Effector CD4-positive, alpha-beta T cell (primary cell): ENCODE measurements at places on chromosomes 12 and 14.

- DNase-seq: no peak
Observed at GRCh38 chr14:68495101-68496039, 297.5 kb downstream of the ZFP36L1 start.

- DNase-seq: no peak
Observed at GRCh38 chr12:28955491-28955890, 193.6 kb upstream of the FAR2 start.

GRCh38 chr14:96393071-96393691 is 1.3 kb downstream of the AK7 start:
- no peak for DNase-seq

- DNase-seq: no peak
Observed at GRCh38 chr12:76641961-76642360, 82.4 kb upstream of the OSBPL8 start.

- DNase-seq: no peak
Observed at GRCh38 chr14:74963705-74964271, 8.4 kb upstream of the PGF start.

DNA sequence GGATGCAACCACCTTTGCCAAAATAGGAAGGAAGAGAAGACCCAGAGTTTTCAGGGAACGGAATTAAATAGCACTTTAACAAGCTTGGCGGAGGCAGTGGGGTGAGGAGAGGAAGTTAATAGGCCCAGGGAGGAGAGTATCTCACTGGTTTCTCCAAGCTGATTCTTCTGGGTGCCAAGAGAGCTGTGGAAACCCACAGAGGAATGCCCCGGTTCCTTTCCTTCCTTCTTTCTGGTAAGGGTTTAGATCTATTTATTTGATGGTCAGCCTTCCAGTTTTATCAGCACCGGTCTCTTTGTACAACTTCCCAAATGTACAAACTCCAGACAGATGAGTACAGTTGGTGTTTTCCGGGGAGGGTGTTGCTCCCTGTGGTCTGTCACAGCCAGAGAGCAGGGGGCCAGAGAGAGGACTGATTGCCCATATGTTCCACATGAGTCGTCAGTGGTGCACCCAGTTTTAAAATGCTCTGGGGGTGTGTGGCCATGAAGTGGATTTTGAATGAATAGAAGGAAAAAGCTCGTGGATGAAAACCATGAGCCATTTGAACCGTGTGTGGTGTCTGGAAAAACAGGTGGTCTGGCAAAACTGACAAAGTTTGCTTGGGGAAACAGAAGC is 26.6 kb downstream of the PRKCH start:
- no peak for DNase-seq

DNA sequence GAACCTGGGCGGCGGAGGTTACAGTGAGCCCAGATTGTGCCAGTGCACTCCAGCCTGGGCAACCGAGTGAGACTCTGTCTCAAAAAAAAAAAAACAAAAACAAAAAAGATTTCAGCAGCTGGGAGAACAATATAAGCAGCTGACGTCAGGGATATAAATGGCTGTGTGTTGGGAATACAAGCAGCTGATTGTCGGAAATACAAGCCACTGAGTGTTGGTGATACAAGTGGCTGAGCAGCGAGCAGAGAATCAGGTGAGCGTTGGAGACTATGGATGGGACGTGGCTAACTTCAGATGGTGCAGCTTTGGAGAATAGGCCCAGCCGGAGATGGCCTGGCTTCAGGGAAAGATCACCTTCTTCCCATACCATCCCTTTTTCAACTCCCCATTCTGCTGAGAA is 32.0 kb downstream of the PSEN1 start:
- no peak for DNase-seq

DNA sequence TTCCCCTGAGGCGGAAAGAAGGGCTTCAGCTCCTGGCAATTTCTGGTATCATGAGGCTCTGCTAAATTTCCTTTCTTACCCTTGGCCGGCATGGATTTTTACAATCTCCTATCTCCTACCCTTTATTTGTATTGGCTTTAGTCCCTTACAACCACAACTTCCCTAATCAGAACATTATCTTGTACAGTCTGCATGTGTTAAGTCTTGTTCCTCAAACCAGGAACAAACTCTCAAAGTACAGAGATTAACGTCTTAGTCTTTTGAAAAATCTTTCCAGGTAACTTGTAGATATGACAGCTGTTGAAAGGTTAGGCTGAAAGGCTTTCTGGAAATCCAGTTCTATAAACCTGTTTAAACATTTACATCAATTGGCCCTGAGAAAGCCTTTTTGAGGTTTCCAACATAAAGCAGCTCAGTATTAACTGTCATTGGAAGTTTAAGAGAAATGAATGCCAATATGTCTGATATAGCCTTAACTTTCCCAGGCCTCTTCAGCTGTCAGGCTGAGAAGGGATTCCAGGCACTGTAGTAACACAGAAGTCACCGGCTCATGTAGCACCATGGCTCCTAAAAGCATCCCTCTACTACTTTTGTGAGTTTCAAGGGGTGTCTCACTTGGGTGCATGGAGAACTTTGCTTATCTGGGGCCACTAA is 360.5 kb downstream of the FUT8 start:
- DNase-seq: no peak

DNA sequence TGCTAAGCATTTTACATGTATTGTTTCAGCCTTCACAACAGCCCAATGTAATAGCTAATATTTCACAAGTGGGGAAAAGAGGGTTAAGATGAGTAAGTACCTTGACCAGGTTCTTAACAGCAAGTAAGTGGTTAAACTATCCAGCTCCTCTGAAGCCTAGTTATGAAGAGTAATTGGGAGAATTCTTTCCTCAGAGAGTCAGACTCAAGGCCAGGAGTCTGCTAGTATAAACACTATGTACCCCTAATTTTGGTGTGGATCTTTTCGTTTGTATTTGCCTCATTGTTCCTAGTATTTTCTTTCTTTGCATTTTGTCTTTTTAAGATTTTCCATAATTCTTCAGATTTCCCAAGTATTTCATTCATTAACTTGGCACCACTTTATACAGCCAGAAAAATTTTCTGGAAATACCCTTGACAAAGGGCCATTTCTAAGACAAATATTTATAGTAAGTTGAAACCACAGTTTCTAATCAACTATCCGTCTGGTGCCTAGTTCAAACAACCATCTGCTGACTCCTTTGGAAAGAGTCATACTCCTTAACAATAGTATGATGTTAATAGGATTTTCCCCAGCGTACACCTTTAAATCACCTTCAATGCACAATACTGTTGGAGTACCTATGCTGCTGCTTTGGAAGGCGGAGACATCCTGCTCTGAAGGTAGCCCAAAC is 81.2 kb downstream of the SCAF11 start:
- DNase-seq: no peak

DNA sequence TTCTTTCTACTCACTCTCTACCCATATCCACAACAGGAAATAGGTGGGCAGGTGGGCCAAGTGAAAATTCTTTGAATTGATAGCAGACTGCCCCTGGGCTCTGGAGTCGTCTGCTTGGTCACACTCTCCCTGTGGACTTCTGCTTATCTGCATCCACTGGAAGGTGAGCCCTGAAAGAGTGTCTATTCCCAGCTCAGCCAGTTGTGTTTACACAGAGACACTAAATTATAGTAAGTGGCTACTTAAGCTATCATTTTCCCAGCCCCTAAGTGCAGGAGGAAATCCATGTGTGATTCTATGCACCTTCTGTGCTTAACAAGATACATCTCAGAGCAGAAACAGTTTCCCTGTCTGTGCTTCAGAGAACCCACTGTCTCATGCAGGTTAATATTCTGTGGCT is 338.4 kb downstream of the FUT8 start:
- no peak for DNase-seq

DNA sequence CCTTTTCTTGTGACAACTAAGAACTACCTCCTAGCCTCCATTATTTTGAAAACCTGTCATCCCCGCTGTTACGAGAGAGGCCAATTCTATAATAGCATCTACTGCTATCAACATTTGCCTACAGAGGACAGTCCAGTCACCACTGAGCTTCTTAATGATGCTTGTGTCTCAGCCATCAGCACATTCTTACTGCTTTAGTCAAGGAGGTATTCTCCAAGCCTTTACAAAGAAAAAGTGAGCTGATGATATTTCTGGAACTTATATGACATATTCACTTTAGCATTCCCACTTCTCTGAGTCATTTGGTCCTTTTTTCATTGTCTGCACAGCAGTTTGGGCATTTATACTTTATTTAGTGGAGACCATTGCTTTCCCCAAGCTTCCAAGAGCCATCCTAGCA is 497.7 kb upstream of the RPL10L start:
- DNase-seq: no peak

DNA sequence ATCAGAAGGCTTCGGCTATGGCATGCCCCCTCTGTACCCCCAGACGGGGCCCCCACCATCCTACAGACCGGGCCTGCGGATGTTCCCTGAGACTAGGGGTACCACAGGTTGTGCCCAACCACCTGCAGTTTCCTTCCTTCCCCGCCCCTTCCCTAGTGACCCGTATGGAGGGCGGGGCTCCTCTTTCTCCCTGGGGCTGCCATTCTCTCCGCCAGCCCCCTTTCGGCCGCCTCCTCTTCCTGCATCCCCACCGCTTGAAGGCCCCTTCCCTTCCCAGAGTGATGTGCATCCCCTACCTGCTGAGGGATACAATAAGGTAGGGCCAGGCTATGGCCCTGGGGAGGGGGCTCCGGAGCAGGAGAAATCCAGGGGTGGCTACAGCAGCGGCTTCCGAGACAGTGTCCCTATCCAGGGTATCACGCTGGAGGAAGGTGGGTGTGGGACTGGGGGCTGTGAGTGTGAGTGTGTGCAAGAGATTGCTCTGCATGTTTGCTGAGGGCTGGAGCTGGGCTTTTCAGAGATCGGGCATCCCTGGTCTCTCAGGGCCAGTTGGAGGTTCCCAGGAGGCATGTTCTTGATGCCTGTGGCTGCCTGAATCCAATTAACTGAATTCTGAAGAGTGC is 8.6 kb downstream of the NFATC4 start:
- no peak for DNase-seq

- no peak for DNase-seq
Observed at GRCh38 chr14:94051115-94051514, 25.0 kb downstream of the OTUB2 start.

- no peak for DNase-seq
Observed at GRCh38 chr14:91253795-91254323, 9.4 kb upstream of the GPR68 start.

- DNase-seq: peak; percentile 41
Observed at GRCh38 chr12:54749191-54749818, 101.1 kb upstream of the DCD start.

DNA sequence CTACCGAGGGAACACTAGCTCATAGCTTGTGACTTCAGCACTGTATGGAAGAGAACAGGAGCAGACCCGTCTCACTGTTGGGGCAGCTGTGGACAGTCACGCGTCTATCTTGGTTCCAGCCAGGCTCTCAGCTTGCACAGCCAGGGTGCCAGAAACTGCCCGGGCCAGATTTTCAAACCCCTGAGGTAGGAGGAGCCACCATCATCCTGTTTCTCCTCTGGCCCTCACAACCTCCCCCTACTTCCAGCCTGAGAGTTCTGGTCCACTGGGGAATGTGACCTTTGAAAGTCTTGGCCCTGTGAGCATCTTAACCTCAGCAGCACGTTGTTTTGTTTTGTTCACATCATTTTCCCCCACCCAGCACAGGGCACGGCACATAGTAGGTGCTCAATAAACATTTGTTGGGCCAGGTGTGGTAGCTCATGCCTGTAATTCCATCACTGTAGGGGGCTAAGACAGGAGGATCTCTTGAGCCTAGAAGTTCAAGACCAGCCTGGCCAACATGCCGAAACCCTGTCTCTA is 50.4 kb downstream of the PSMA6 start:
- no peak for DNase-seq

DNA sequence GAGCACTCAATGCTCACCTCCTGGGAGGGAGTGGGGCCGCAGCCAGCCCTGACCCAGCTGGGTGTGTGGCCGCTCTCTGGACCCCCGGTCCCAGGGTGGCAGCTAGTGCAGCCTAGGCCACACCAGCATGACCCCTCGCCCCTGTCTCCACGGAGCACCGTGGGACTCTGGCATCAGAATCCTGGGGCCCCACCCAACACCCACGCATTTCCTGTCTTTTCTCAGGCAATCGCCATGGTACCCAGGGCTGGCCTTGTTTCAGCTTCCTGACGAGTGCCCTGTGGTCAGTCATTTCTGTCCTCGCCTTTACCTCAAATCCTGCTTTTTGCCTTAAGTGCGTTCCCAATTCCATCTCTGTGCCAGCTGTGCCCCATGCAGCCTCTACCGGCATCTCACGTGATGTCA is 15.9 kb downstream of the PACS2 start:
- no peak for DNase-seq

- DNase-seq: no peak
Observed at GRCh38 chr12:3455312-3455711, 35.7 kb upstream of the PRMT8 start.

- no peak for DNase-seq
Observed at GRCh38 chr14:79412822-79413221, 798.5 kb downstream of the DIO2 start.

GRCh38 chr14:59281609-59282377 is 93.3 kb downstream of the DAAM1 start:
- DNase-seq: no peak

DNA sequence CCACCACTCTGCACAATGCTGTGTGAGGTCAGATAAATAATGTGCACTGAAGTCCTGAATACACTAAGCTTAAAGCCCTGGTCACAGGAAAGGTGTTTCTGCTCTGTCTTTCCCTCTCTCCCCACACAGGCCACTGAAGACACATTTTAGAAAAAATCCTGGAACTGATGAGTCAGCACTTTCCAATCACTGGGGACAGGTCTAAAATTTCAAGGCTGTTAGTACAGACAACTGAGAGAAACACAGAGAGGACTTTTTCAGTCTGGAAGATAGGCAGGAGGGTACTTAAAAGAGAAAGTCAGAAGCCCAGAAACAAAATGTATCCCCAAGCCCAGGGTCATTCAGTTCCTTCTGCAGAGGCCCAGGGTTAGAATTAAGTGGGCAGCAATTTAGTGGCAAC is 333.9 kb upstream of the CCDC196 start:
- no peak for DNase-seq

- no peak for DNase-seq
Observed at GRCh38 chr14:92599811-92600210, 86.2 kb downstream of the RIN3 start.

DNA sequence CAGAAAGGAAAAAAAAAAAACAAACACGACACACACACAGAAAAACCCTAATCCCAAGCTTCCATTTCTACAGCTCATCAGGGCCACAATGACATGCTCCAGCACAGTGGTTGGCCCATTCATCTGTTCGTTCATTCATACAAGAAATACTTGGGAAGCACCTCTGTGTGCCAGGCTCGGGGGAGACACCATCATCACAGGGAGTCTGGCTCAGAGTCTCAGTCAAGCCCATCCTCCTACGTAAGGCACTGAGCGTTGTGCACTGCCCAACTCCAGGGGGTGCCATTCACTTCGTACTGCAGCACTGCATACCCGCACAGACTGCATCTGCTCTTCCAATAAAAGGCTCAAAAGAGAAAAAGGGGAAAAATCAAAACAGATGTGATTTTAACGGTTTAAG is 15.3 kb downstream of the VPS37B start:
- DNase-seq: no peak

DNA sequence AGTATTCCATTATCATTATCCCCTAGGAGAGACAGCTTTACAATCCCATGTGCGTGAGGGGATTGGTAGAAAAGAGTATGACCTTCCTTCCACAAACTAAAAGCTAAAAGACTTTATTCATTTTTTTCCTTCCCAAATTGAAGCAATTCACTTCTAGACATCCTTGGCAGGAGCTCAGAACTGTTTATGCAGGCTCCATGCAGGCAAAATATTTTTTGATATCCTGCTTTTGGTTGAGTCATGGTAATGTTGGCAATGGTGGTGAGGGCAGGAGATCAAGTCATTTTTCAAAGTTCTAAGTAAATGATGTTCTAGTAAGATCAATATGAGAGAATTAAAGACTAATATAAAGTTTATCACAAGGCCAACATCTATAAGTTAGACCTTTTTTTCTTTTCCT is 1.3 kb upstream of the PLEKHG7 start:
- DNase-seq: no peak
